AG10803 (cell line): ENCODE measurements at places on chromosomes 2 and 18.

DNA sequence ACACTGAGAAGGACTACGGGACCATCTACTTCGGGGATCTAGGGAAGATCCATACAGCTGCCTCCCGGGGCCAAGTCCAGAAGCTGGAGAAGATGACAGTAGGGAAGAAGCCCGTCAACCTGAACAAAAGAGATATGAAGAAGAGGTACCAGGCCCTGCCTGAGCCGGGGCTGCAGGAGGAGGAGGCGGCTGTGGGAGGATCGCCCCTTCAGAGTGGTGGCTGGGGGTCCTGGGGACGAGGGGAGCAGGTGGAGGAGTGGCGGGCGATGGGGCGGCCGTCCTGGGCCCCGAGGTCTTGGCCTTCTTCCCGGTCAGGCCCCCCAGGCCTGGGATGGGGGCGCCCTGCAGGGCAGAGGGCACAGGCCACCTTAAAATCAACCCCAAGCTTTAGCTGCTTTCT is 524 bp downstream of the ANKRD30B start:
- no peak for DNase-seq

- no peak for DNase-seq
These were observed 457.9 kb downstream of the PIK3C3 start for GRCh38 chr18:42412896-42413295.

GRCh38 chr2:218870984-218871344 is 9.7 kb upstream of the WNT10A start:
- no peak for DNase-seq

DNA sequence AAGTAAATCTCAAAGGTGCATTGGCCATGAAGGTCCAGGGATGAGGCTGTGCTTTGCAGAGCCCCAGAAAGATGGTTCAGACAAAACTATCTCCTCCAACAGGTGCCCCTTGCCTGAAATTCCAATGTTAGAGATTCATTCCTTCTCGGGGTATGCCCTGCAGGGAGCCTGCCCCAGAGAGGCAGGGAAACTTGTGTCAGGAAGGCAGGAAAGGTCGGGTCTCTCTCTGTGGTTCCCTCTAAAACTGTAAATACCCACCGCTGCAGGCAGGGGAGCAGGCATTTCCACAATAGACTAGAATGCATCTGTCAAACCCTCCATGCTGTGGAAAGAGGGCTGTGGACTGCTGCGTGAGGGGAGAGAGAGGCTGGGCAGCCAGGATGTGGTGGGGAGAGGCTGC is 207.8 kb upstream of the SMAD2 start:
- DNase-seq = no peak

GRCh38 chr2:180979749-180980105 is 678 bp upstream of the UBE2E3 start:
- DNase-seq = no peak

GRCh38 chr2:129935118-129935517 is 44.3 kb upstream of the RAB6C start:
- peak; percentile 53 for DNase-seq

- no peak for DNase-seq
These were observed 128.1 kb upstream of the AGAP1 start for GRCh38 chr2:235365743-235366142.

GRCh38 chr2:213185147-213185822 is 33.9 kb upstream of the IKZF2 start:
- DNase-seq = no peak

GRCh38 chr2:164840930-164841718 is 499 bp downstream of the COBLL1 start:
- peak; percentile 71 for DNase-seq

DNA sequence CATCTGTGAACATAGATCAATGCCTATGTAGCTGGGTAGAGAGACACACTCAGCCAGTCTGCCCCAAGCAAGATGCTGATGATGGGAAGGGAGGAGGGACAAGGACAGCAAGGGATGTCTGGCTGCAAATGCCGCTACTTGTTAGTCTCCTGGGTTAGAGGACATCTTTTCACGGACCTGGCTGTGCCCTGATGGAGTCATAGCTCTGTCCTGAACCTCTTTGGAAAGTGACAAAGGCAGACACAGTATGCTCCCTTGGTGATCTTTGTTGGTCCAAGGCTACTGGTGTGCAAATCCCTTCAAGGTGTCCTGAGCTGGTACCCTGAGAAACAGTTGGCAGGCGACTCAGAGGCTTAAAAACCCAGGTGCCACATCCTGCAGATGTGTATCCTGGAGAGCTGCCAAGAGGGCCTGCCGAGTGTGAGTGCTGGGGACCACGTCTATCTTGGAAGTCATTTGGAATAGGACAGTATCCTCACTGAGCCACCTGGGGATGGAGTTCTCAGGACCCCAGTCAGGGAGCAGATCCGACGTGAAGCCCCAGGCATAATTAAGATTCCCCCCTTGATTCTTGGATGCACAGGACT is 10.8 kb downstream of the FOSL2 start:
- no peak for DNase-seq

DNA sequence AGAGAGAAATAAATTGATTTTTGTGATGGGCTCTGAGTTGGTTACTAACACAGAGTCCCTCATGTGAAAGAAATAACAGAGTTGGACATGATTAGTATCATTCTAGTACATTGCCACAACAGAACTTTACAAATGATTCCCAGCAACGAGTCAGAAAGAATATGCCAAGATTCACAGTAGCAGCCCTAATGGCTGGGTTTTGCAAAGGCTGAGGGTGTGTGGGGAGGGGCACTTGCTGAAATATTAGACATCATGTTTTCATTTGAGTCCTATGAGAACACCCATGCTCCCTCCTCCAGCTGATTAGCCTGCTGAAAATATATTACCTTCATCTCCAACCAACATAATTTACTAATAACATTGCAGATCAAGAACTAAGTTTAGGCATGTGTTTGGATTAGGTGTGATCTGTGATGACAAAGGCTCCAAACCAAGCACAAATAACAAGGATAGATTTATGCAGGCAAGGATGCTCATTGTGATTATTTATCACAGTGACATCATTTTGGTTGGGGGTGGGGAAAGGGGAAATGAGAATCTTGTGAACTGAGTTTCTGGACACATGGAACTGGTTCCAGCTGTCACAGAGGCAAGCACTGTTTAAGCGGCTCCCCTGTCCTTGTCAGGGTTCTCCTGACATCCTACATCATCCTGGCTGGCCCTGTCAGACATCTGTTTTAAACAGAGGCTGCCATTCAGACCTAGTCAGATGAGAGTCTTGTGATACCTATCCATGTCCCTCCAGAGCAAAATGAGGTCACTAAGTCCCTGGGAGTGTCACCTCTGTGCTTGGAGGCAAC is 205.8 kb upstream of the NCKAP5 start:
- no peak for DNase-seq

DNA sequence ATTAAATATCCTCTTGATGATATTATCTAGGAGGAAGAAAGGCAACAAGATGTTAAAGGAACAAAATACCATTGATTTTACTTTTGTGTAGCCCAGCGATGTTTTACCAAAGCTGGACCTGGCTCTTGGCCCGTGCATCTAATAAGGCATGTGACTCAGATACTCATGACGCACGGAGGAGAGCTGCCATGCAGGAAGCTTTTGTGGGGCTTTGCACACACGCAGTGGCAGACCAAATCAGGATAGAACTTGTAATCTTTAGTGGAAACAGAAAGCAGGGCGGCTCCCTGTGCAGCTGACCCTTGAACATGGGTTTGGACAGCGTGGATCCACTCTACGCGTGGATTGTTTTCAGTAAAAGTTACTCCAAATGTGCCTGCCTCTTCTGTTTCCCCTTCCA is 190.0 kb downstream of the NAPG start:
- DNase-seq = peak; percentile 56

GRCh38 chr2:109231996-109232705 is 103.1 kb downstream of the SH3RF3 start:
- no peak for DNase-seq

DNA sequence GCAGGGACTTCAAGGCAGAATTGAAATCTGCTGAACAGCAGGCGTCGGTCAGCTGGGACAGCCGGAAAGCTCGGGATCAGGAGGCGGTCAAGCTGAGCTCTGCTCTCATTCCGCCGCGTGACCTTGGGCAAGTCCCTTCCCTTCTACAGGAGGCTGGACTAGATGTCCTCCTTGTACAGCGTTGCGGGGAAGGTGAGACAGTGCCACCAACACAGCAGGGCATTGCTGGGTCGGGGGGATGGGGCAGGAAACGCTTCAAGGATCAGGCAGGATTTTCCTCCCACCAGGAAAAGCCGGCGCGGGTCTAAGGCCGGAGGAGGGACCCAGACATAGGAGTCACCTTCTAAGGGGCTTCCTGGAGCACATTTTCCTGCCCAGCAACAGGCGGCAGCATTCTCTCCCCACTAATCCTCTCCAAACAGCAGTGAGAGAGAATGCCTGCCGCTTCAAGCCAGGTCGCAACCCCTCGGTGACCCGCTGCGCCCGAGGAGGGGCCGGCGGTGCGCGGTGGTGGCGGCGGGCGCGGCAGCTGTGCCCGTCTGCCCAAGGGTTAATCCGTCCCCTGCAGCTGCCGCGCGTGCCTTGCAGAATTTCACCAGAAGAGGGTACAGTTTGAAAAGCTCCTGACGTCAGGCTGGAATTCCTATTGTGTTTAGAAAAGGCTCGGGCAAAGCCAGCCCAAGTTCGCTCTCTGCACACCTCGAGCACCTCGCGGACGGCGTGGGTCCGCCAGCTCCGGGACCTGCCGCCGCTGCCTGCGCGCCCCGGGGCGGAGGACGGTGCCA is at the start of gene KCNF1:
KCNF1 (plus strand) TSS at position 644 of the 785 bp plus-strand sequence. CDS start 493 bp downstream, outside the sequence.
- peak; percentile 47 for DNase-seq

GRCh38 chr2:172829229-172829628 is 93.6 kb downstream of the RAPGEF4 start:
- DNase-seq = peak; percentile 68

DNA sequence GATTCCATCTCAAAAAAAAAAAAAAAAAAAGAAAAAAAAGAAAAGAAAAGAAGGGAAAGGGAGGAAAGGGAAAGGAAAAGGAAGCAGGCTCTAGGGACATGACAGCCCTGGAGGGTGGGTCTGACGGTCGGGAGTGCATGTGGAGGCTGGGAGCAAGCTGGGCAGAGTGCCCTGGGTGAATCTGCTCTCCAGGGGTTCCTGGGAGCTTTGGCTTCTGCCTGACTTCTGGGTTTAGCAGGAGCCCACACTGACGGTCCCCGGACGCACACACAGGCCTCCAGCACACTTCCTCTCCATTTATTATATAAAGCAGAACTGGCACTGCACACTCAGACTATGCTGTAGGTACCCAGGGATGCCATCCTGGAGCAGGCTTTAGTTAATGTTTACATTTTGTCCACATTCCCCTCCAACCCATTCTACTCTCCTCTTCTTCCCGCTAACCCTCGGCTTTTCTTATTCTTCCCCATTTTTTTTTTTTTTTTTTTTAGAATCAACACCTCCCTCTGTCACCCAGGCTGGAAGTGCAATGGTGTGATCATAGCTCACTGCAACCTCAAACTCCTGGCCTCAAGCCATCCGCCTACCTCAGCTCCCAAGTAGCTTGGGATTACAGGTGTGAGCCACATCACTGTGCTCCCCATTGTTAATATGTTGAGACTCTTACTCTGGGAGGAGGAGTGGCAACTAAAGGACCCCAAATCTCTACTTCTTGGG is 151.1 kb upstream of the SLC1A4 start:
- DNase-seq = peak; percentile 56

DNA sequence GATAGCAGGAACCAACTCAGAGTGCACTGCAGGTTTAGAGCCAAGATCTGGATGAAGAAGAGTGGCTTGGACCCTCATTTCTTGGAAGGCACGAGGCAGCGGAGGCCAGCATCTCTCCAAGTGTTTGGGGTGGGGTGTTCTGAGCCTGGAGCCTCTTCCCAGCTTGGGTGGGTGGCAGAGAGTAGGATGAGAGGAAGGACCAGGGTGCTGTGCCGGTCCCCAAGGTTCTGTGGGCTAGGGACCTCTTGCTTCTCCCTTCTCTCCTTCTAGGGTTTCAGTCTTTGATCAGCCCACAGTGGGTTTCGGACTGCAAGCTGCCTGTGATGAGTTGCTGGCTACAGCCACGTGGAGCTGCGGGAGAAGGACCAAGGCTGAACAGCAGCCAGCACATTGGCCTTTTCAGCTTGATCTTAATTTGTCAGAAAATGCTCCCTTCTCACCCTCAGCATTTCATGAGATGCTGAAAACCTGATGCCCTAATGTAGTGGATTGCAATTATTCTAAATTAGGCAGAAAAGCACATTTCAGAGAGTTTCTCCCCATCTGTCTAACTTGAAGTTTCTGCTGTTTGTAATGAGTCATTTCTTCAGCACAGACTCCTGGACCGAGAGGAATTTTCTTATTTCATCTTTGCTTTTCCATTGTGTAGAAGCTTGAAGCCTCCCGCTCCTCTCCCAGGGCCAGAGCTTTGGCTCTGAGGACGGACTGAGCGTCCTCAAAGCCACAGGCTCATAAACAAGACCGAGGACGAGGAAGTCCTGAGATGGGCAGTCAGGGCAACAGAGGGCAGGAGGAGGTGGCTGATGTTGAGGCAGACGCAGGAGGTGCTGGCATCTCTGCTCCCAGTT is 99.1 kb upstream of the HDAC4 start:
- DNase-seq = peak; percentile 45

DNA sequence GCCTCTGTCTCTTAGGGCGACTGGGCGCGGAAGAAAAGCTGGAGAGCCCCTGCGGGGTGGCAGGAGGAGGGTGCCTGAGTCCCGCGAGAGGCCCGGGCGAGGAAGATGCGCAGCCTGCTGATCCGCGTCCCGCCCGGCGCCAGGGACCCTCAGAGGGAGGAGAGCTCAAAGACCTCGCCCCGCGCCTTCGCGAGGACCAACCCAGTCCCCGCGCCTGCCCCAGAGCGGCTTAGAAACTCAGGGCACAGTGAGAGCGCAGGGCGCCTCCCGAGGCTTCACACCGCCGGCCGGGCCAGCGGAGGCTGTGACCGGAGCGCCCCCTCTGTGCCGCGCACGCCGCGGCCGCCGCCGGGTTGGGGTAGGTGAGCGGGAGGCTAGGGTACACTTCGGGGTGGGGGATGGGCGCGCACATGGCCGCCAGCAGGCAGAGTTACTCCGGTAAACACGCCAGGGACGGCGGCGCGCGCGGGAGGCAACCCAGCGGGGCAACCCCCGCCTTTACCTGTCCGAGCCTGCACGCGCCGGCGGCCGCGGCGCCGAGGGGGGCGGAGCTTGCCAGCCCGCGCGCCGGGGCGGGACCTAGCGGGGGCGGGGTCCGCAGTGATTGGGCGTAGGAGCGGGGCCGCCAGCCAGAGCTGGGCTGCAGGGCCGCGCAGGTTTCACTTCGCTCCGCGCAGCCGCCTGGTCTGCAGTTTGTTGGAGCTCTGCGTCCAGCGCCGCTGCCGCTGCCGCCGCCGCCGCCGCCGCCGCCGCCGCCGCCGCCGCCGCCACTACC is at the start of gene BCL2L11:
BCL2L11 (plus strand) TSS at position 662 of the 775 bp plus-strand sequence. CDS start 2,832 bp downstream, outside the sequence.
- DNase-seq = peak; percentile 88

DNA sequence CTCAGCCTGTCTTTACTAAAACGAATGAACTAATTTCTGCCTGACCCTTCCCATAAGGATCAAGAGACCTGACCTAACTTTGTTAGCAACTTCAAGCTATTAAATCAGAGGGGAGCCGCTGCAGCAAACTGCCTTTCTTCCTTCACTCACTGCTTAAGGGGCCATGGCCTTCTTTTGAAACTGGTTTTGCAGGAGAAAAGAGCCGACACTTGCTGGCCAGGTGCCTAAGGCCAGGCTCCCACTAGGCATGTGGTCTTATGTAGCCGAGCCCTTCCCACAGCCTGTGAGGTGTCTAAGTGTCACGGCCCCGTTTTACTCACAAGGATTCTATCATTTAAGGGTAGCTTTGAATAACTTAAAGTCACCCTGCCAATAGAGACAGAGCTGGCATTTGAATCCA is 130.8 kb downstream of the ZNF236 start:
- DNase-seq = no peak

- no peak for DNase-seq
These were observed 93.8 kb downstream of the AKAIN1 start for GRCh38 chr18:5103286-5103685.
